ENCODE measurements at places on chromosomes 6 and 20.

GRCh38 chr20:54980103-54980960 is 504.9 kb downstream of the DOK5 start:
- no peak for DNase-seq

DNA sequence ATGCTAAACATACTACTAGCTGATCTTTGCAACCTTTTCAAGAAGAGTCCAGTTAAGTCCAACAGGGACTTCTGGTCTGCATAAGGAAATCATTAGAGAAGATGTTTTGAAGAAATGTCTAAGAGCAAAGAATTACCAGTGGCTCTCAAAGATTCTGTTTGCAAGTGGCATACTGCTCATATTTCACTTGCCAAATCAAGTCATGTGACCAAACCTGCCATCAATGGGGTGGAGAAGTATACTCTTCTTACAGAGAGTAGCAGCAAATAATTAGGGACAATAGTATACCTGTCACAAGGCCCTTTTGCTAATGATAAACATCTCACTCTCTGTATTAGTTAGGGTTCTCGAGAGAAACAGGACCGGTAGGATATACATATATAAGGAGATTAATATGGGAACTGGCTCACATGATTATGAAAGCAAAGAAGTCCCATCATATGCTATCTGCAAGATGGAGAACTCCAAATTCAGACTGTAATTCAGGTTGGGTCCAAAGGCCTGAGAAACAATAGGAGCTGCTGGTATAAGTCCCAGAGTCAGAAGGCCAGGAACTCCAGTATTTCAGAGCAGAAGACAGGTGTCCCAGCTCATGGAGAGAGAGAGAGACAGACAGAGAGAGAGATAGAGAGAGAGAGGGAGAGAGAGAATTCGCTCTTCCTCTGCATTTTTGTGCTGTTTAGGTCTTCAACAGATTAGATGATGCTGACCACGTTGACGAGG is 111.5 kb downstream of the LCA5 start:
- no peak for DNase-seq

DNA sequence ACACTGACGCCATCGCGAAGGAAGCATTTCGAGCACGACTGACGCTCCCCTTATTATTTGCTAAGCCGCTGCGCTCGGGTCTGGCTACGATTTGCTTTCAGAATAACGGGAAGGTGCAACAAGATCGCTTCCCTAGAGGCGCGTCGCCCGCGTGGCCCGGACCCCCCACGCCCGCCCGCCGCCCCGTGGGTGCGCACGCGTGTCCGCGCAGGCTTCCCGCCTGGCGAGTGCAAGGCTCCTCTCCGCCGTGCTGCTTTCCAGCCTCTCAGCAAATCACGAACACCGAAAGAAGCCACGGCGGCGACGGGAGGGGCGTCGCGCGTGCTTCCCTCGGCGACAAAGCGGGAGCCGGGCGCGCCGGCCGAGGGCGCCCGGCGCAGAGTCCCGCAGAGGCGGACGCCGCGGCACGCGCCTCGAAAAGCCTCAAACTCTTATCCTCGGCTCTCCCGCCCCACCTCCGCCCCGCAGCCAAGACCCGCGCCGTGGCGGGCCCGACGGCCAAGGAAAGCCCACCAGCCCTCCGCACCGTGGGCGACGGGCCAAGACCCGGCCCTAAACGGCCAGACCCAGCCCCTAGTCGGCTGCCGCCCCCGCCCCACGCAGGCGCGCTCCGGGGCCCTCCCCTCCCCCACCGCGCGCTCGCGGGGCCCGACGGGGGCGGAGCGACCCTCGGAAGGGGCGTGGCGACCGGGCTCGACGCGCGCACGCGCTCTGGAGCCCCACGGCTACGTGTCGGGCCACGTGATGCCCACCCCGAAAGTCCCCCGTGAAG is 987 bp upstream of the QKI start:
- no peak for DNase-seq

DNA sequence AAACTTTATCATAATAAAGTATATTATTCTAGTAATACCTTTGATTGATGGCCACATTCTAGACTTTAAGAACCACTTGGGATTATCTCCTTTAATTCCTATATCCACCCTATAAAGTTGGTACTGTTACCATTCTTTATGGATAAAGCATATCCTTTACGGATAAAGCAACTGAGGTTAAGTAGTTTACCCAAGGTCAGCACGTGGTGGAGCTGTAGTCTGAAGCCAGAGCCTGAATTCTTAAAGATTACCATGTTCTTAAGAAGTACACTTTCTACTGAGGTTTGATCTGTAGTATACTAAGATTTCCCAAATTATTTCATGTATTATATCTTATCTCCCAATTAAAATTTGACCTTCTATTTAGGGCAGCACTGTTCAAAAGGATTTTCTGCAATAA is 3.0 kb upstream of the NCOA7 start:
- no peak for DNase-seq

DNA sequence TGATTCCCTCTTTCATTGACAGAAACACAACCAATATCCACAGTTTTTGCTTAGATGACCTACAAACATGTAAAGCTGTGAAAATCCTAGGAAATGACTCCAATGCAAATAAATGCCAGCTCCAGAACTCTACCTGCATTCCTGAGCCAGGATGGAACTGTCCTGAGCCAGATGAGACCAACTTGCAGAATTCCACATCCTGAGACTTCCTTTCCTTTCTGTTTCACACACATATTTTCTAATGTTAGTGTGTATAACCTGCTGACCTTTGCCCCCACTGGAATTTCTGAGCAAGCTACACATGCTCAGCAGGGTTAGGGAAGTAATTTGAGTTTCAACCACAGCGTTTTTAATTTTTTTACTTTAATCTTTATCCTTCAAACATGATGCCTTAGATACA is 69.6 kb upstream of the ADGRF1 start:
- peak; percentile 84 for DNase-seq

DNA sequence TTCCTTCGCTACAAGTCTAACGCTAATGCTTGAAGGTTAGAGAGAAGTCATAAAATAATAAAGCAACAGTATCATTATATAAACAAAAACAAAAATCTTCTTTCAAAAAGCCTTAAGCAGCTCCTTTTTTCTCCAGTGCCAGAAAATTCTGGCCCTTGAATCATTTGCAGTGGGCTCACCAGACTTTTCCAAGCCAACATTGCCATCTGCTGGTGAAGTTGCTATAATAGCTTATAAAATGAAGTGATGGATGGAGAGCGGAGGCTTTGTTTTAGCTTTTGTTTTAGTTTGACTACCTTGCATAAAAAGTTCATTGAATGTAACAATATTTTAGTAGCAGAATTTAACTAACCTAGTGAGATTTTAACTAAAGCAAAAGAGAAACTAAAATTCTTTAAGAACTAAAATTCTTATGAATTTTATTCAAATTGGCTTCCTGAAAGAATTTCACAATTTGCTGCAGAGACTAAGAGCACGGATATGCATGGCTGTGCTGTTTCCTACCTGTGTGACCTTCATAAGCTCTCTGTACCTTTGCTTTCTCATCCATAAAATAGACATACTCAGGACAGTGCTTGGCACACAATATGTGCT is 44.8 kb upstream of the SLC2A12 start:
- DNase-seq: no peak

GRCh38 chr6:160070427-160070826 is 51.2 kb upstream of the SLC22A1 start:
- DNase-seq: no peak

All from epithelial cell of proximal tubule (primary cell).